NCI-H1930 (cell line): ENCODE measurements at places on chromosomes 7 and 10.
A peak's percentile ranks its signal among the peaks of the same experiment; 100 is the strongest.

DNA sequence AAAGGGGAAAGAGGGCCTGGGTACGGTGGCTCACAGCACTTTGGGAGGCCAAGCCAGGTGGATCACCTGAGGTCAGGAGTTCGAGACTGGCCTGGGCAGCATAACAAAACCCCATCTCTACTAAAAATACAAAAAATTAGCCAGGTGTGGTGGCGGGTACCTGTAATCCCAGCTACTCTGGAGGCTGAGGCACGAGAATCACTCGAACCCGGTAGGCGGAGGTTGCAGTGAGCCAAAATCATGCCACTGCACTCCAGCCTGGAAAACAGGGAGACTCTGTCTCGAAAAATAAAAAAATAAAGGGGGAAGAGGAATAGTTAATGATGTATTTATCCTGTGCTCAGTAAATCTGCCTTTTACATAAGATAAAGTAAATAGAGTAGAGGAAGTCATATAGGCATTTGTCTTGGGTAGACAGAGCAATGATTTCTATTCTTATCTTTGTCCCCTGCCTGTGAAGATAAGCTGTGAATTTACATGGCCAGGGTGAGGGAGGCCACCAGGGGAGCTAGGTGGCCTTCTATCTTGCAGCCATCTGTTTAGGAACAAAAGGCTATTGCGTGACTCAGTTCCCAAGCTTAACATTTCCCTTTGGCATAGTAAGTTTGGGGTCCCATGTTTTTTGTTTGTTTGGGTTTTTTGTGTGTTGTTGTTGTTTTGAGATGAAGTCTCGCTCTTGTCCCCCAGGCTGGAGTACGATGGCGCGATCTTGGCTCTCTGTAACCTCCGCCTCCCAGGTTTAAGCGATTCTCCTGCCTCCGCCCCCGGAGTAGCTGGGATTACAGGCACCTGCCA is 73.2 kb upstream of the GTF2I start:
- no peak for DNase-seq

DNA sequence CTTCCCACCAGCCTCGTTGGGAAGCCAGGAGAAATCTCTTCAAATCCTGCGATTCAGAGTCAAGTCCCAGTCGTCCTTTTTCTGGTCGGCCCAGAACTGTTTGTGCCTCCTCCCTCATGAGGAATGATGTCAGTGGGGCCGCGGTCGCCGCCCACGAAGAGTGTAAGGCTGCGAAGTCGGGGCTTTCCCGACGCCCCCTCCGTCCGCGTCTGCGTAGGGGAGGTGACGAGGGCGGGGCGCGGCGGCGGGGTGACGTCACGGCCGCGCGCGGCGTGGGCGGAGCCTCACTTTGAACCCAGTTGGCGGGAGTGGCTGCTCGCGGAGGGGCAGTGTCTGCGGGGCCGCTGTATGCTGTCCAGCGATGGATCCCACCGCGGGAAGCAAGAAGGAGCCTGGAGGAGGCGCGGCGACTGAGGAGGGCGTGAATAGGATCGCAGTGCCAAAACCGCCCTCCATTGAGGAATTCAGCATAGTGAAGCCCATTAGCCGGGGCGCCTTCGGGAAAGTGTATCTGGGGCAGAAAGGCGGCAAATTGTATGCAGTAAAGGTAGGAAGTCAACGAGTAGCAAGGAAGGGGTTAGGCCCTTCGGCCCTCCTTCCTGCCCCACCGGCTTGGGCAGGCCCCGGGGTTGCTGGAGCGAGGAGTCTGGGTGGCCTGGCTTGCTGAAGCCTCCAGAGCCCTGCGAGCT is at the start of gene MASTL:
Gene MASTL (plus strand): TSS at position 287 of the 689 bp plus-strand sequence. CDS start 75 bp downstream, at position 362.
- peak; percentile 45 for DNase-seq

GRCh38 chr10:58909881-58910280 is 266.6 kb upstream of the PHYHIPL start:
- DNase-seq, result no peak

- DNase-seq, result no peak
Measured at GRCh38 chr10:72298592-72299519, 25.1 kb downstream of the DDIT4 start.

- no peak for DNase-seq
Measured at GRCh38 chr10:67839951-67840350, 2.0 kb upstream of the DNAJC12 start.

DNA sequence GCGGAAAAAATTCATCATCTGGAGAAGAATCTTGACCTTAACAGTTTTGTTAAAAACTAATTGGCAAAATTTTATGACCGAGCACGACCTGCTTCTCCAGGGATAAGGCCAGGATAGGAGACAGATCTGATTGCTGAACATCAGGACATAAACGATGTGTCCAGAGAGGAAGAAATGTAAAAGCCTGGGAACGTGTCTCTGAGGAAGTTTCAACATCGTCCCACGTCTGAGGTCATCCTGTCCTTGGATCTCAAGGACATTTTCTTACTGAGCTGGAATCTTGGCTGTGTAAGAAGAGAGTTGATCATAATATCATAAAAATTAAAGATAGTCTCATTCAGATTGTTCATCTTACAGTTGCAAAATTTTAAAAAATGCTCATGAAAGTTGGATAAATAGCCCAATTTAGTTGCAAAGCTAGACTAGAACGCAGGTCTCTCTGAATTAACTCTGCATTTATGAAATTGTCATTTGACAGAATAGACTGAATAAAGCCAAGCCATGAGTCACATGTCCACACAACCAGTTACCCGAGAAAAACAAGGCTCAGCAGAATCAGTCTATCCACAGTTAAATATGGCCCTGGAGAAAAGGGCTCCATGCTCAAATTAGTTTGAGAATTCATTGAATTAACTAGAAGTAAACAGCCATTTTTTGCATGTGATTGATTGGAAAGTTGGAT is 120.0 kb upstream of the EGFR start:
- DNase-seq, result no peak

GRCh38 chr10:24009736-24010135 is 199.2 kb upstream of the KIAA1217 start:
- no peak for DNase-seq

DNA sequence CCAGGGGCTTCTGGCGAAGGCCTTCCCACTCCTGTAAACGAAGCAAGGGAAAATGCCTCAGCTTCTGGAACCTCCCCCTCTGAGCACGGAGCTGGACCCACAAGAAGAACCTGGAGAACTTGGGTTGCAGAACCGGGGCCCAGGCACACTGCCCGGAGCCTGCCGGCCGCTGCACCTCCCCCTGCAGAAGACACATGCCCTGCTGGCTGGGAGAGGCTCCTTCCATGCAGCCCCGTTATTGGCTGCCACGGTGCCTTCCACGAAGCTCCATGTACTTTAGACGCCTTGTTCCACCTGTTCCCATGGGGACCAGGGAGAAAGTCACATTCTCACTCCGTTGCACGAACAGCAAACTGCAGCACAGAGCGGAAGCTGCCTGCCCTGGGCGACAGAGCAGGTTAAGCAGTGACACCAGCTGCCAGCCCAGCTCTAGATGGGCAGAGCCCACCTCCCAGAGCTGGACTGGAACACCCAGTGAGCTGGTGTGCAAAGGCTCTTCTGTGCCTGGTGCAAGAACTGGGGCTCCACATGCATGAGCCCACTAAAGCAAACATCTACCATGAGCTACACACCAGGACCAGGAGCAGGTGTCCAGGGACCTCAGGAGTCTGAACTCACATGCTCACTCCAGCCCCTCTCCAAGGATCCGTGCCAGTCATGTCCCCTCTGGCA is 70.1 kb downstream of the TNS3 start:
- no peak for DNase-seq

GRCh38 chr10:72704117-72704516 is 12.2 kb downstream of the MCU start:
- no peak for DNase-seq

DNA sequence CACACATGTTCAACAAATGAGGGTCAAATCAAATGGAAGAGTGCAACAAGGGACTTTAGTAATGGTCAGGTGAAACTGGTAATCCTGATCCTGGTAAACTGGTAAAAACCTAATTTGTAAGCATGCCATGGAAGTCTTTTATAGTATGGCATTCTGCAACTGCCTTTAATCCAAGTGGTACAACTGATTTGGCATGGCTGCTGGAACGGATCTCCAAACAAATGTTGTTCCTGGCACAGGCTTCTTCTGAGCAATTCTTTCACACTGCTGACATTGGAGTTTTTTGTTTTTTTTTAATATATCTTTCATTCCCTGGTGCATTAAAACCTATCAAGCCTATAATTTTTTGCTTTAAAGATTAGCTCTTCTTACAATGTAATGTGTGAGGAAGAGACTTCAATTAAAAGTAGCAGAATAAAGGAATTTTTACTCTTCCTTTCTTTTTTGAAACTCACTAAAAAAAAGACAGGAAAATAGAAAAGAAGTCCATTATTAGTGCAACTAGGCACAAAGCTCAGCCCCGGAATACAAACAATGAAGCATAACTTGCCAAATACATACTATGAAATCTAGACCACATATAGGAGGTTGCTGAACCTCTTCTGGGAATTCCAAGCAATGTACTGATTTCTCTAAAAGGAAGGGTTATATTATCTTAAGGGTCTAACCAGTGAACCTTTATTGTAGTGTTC is 79.3 kb upstream of the OIT3 start:
- no peak for DNase-seq

GRCh38 chr10:126221874-126222273 is 166.4 kb downstream of the ADAM12 start:
- no peak for DNase-seq

DNA sequence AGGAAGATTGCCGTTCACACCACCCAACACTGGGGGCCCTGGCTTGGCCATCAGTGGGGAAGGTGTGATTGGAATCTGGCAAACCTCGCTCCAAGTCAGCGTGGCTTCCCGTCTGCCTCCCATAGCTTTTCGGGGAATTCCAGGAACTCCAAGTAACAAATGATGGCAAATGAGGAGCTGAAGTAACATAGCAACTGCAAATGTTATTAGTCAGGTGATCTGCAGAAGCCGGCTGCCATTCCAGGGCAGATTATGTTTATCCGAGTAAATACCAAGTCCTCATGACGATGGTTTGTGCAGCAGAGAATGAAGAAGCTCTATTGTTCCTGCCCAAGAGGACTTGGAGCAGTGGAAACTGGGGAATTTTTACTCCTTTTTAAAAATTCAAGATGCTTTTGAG is 270.5 kb upstream of the PODXL start:
- no peak for DNase-seq

- DNase-seq, result no peak
Measured at GRCh38 chr10:65294329-65294728, 1631.5 kb upstream of the LRRTM3 start.

DNA sequence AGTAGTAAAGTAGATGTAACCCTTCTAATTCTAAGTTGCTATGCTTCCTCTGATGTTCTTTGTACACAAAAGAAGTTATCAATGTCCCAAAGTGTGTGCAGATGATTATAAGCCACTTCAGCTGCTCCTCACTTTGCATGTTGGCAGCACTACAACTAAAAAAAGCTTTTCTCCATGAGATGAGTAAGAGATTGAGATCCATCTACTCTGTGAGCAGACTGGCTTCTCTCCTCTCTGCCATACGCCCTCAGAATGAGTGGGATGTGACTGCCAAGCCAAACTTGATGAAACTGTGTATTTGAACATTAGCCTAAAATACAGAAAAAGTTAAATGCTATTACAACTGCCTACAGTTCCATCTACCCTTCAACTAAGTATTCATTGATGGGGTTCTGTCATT is 102.9 kb upstream of the ETV1 start:
- no peak for DNase-seq

DNA sequence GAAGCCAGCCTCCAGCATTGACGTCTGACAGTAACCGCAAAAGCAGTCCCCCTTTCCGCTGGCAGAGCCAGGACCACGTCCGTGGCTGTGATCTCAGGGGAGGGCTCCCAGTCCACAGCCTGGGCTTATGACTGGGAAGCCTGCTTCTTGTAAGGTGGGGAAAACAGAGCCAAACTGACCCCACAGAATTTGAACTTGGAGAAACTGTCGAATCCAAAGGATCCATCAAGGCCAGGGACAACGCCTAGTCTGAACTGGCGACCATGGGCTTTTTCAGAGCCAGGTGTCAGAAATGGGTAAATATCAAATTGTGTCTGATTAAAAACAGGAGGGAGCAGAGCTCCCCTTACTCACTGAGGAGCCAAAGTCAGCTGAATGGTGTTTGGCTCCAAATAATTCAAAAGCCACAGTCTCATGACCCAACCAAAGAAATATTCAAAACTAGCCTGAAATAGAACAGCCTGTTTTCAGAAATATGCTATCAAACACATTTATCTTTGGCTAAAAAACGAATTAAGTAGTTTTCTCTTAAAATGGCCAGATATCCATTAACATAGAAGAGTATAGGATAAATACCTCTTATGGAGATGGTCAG is 751.4 kb upstream of the GALNT17 start:
- no peak for DNase-seq
